Fibroblast of skin of scalp (primary cell): ENCODE measurements at places on chromosomes 13 and 19.

GRCh38 chr19:35585848-35586247, at the start of gene PMIS2:
Gene PMIS2, plus strand, starts transcription at chr19:35586173. Its CDS starts 87 bp downstream, at chr19:35586260.
- DNase-seq, result no peak

DNA sequence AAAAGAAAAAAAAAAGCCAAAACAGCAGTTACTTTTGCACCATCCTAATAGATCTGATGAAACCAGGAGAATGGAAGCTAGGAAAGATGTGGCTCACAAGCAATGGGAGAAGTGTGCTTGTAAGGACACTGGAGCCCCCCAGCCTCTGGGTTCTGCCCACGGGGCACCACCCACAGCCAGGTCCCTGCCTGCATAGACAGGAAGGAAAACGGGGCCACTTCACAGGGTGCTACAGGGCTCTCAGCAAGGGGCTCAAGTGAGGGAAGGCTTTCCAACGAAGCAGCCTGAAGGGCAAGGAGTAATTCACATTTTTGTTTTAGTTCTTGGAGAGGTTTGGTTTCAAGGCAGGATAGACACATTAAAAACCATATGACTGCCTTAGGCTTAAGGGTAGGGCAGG, 42.7 kb downstream of the BRD4 start:
- no peak for DNase-seq

GRCh38 chr13:113531041-113531873, 40.7 kb upstream of the DCUN1D2 start:
- no peak for DNase-seq

- DNase-seq, result peak; percentile 38
These were observed 421.7 kb upstream of the GPC6 start for GRCh38 chr13:92804926-92805325.

GRCh38 chr19:21463449-21464105, 41.8 kb upstream of the ZNF429 start:
- DNase-seq, result no peak

GRCh38 chr13:92225861-92226260, 827.4 kb downstream of the GPC5 start:
- no peak for DNase-seq

- DNase-seq, result peak; percentile 8
These were observed 33.4 kb downstream of the PEPD start for GRCh38 chr19:33487901-33488800.

- no peak for DNase-seq
These were observed 24.8 kb downstream of the ELAVL1 start for GRCh38 chr19:7980635-7981121.

DNA sequence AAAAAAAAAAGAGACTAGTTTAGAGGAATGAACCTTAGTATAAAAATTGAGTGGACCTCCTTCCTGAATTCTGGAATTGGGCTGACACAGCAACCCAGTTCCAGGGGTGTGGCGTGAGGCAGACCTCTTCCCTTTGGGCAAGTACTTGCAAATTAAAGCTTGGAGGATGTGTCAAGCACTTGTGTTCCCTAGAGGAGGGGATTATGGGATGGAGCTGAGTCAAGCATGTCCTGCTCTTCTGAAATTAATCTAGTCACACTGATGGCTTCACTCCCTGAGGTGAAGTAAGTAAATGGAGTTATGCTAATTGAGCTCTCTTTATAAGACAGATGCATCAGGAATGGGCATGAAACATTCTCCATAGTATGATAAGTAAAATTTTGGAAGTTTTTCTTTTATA, 107.7 kb upstream of the HTR2A start:
- DNase-seq, result no peak

GRCh38 chr13:24288870-24289269, 20.5 kb upstream of the C1QTNF9 start:
- DNase-seq, result peak; percentile 58

DNA sequence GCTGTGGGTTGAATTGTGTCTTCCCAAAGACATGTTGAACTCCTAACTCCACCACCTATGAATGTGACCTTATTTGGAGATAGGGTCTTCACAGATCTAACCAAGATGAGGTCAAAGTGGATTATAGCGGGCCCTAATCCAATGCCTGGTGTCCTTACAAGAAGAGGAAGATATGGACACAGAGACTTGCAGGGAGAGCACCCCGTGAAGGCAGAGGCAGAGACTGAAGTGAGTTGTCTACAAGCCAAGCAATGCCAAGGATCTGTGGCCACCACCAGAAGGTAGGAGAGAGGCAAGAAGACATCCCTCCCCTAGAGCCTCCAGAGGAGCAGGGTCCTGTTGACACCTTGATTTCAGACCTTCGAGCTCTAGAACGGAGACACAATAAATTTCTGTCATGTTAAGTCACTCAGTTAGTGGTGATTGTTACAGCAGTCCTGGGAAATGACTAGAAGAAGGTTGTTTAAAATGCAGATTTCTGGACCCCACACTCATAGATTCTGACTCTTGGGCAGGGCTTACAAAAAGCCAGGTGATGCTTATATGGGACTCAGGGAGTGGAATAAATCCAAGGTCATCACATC, 70.6 kb downstream of the FGF9 start:
- DNase-seq, result no peak

GRCh38 chr13:88257706-88258105, 586.5 kb downstream of the SLITRK5 start:
- no peak for DNase-seq

DNA sequence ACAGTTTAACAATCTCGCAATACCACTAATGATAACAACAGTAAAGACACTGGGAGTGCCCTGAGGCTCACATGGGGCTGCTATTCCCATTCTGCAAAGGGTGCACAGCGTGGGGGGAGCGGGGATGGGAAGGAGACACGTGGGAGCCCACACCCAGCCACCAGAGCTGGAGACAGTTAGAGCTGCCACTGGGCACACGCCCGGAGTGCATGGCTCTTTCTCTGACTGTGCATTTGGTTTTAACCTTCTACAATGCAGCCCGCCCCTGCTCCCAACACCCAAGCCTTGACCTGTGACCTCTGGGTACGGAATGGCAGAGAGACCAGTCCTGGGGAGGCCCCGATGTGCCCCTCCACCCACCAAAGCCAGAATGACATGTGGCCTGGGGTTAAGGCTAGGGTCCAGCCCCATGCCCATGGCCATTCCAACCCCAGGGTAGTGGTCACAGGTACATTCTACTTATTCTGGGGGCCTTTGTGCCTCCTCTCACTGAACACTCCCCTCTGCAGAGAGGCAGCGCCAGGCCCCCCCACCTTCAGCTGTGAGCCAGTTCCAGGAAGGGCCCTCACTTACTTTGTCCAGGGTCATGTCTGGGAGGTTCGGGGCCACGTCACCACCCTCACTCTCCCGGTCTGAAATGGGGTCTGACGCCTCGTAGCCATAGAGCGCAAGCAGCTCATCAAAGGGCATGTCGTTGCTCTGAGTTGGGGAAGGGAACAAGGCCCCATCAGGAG, 17.1 kb downstream of the MIER2 start:
- no peak for DNase-seq

GRCh38 chr13:41299316-41300094, 11.6 kb upstream of the NAA16 start:
- no peak for DNase-seq

DNA sequence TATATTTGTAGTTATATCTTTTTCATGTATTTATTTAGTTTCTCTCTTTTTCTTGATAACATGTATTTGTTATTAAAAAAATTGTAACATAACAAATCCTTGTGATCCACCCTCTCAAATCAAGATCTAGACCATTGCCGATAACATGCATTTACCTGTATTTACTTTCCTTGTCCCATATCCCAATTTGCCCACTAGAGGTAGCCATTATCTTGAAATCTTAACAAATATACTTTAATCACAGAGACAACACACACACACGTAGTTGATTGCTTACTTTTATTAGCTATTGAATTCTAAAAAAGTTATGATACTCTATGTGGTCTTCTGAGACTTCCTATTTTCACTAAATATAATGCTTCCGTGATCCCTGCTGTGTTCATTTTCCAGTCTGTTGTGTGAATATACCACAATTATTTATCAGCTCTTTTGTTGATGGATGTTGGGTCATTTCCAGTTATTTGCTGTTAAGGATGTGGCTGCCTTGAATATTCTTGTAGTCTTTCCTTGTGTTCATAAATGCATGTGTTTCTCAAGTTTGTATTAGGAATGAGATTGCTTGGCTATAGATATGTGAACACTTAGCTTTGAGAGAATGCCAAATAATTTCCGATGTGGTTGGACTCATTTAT, 31.3 kb upstream of the ZMYM2 start:
- peak; percentile 22 for DNase-seq
